SIG-M5 (cell line): ENCODE measurements at places on chromosomes 7 and 10.

DNA sequence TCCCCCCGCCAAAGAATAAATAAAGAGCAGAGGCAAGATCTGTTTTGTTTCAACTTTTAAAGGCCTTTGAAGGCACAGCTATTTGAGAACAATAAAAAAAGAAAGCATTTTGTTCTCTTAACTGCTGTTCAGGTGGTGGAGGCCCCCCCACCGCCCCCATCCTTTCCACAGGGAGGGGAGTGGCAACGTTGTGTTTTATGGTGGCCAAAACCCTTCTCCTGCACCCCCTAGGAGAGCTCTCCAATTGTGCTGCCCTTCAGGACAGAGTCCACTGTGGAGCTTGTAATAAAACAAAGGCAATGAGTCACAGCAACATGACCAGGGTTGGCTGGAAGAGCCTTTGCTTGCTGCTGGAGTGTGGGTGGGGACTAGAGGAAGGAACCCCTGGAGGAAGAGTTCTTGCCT, 987.9 kb downstream of the KCNMA1 start:
- DNase-seq = no peak

DNA sequence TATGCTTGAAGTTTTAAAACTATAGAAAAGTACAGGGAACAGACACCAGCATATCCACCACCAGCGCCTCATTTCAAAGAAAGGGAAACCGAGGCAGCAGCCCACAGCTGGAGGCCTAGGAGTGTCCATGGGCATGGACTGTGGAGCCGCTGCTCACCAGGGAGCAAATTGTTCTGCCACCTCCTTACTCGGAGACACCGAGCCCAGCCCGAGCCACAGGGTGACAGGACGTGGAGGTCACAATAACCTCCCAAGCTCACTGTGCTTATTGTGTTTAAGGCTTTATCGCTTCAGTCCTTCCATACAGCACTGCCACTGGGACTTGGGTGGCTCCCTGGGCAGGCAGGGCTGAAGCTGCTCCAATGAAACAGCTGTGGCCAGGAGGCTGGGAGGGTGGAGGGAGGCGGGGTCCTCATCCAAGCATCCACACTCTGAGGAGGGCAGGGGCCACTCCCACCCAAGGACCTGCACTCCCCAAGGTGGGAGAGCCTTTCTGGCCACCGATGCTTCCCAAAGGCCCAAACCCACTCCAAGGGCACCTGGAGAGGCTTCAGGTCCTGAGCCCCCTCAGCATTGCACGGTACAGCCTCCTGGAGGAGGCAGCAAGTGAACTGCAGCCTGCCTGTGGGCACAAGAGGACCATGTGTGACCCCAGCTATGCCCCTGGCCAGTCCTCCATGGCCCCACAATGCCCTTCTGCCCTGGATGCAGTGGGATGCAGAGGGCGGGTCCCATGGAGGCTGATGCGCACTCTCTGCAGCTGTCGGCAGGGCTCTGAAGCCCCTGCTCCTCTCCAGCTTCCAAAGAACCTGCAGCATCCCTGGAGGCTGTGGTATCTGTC, 38.7 kb upstream of the RET start:
- DNase-seq = no peak

- no peak for DNase-seq
These were observed 168.0 kb upstream of the AHR start for GRCh38 chr7:17130281-17131059.

- no peak for DNase-seq
These were observed 30.2 kb upstream of the CYP26C1 start for GRCh38 chr10:93030409-93030808.

GRCh38 chr10:74272288-74272687, 121.3 kb downstream of the ADK start:
- no peak for DNase-seq

GRCh38 chr7:104846731-104847130, 167.3 kb upstream of the KMT2E start:
- no peak for DNase-seq

- DNase-seq = no peak
These were observed 47.0 kb downstream of the TMEM106B start for GRCh38 chr7:12258074-12258473.

DNA sequence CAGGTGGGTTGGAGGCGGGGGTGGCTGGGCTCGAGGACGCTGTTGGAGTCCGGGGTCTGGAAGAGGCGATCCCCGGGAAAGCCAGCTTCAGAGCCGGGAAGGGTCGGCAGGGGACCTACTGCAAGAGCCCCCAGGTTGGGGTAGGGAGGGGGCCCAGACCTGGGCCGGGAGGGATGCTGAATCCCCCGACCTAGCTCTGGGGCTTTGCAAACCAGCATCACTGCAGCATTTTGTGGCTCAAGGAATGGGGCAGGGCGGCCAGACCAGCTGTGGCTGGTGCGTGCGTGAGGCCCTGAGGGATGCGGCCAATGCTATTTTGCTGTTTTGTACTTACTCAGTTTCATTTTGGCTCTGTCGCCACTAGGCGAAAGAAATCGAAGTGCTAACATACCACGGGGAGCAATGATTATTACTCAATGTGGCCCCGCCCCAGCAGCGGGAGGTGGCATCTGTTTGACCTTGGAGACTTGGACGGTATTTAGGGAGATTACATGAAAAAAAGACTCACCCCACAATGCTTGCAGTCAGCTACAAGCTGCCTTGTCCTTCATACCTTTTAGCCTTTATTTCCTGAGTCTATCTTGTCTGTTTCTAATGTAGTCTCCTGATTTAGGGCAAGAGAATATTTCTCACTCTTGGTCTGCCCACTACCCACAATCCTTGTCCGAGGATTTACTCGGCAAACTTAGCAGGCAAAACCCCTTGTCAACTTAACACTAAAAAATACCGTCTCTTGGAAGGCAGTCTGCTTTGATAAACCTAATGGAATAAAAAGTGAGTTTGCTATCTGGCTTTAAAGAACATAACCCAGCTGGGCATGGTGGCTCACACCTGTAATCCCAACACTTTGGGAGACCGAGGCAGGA, 16.2 kb downstream of the HSPB1 start:
- peak; percentile 45 for DNase-seq

- peak; percentile 12 for DNase-seq
These were observed 16.0 kb downstream of the CCDC71L start for GRCh38 chr7:106644999-106645398.

GRCh38 chr10:110326351-110327032, 21.8 kb upstream of the SMNDC1 start:
- no peak for DNase-seq

DNA sequence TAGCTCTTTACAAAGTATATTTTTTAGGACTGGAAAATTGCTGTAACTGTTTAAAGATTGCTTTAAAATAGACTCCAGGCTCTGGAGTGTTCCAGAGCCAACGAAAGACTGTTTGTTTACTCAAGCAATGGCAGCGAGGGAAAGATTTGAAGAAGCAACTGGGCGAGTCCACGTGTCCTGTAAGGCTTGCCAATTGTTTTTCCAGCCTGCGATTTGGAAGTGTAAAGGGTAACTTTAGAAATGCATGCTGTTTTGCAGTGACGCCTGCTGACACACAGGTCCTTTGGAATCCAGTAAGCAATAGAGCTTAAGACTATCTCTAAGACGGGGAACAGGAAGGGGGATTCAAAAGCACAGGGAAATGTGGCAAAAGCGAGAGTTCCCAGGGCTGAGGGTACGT, 55.8 kb downstream of the TACC2 start:
- no peak for DNase-seq

- no peak for DNase-seq
These were observed 169.5 kb upstream of the SVIL start for GRCh38 chr10:29804025-29804852.

GRCh38 chr10:114327537-114328440, 76.5 kb downstream of the AFAP1L2 start:
- DNase-seq = no peak

- no peak for DNase-seq
These were observed 2.6 kb downstream of the AUTS2 start for GRCh38 chr7:69600710-69601519.
